ENCODE measurements at places on chromosomes 4 and X.

DNA sequence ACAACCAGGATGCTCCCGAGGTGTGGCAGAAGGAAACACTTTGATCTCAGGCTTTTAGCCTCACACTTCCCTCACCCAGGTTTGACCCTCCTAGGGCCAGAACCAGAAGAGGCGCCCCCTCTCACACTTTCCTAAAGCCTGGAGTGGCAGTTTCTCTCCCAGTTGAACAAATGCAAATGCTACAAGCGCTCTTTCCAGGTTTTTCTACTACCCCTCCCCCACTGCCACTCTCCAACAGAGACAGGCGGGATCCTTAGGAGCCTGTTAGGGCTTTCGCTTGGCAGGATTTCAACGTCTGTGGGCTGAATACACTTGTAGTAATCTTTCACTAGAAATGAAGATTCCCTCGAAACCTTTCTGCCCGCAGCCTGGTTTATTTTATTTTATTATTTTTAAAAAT lies 2.4 kb downstream of the TSC22D3 start:
- no peak for DNase-seq

GRCh38 chrX:149494844-149495565 lies 10.1 kb downstream of the IDS start:
- no peak for DNase-seq

DNA sequence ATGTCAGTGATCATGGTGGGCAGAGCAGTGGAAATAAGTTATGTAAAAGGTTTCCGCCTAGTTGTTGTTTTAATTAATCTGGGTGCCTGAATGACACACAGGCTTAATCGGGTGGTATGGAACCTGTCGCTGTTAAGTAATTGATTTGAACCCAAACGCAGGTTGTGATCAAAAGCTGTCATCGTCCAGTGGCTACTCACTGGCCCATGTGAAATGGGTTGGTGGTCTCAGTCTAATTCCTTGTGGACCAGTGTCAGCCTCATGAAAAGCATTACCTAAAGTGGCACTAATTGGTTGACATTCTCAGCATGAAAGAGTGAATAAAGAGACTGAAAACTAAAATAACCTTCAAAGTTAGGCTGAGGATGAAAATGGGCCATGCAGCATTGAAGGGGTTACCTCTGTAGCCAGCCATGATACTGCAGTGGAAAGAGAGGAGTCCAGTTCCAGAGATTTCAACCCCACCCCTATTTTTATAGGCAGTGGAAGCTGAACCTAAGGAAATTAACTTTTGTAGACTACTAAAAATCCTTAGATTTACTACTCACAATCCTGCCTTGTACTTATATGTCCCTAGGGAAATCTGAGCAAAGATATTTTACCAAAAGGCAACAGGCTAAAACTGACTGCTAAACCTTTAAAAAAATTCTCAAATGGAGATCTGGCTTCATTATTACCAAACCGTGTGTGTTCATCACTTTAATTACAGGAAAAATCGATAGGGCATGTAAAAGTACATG lies 251.7 kb upstream of the TENM3 start:
- DNase-seq: no peak

- no peak for DNase-seq
Observed at GRCh38 chr4:152309418-152309817, 226.5 kb downstream of the FBXW7 start.

DNA sequence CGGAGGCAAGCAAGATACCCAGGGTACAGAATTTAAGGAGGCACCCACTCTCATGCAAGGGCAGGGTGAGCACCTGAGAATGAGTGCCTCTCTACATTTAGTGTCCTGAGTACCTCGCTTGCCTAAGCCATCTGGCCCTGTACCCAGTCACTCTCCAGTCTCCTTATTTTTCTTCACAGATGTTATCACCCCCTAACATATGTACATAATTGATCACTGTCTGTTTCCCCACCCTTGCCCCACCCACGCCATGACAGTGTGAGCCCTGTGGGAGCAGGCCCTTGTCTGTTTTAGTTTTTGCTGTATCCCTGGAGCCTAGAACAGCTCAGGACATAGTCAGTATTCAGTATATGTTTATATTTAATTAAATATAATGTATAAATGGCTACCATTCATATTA lies 113.6 kb downstream of the SPRY1 start:
- no peak for DNase-seq

All from activated B cell treated with CpG ODN at 0.5 μM for 24 hours (primary cell).